ENCODE measurements at places on chromosomes 13 and 19.

- no peak for DNase-seq
These were observed 630 bp downstream of the COQ8B start for GRCh38 chr19:40716031-40716481.

- DNase-seq: no peak
These were observed 2210.2 kb upstream of the PCDH20 start for GRCh38 chr13:63625869-63626268.

GRCh38 chr13:41859565-41859964, 101.3 kb downstream of the VWA8 start:
- DNase-seq: no peak

GRCh38 chr19:44745341-44745831, 3.1 kb upstream of the BCL3 start:
- no peak for DNase-seq

- no peak for DNase-seq
These were observed 281.1 kb downstream of the DNAJC15 start for GRCh38 chr13:43304449-43304848.

DNA sequence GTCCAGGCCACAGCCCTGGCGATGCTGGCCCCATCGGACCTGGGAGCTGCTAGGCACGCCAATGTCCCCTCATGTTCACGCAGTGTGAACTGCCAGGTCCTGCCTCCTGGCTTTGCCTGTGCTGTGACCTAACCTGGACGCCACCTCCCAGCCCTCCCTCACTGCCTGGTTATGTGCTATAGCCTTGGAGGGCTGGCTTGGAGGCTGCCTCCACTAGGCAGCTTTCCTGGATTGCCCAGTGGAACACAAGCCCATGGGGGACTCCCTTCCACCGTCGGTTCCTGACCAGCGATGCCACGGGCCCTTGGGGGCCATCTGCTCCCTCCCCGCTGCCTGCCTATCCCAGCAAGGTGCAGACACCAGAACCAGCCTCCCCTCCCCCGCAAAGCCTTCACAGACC, 15.2 kb upstream of the UQCR11 start:
- no peak for DNase-seq

DNA sequence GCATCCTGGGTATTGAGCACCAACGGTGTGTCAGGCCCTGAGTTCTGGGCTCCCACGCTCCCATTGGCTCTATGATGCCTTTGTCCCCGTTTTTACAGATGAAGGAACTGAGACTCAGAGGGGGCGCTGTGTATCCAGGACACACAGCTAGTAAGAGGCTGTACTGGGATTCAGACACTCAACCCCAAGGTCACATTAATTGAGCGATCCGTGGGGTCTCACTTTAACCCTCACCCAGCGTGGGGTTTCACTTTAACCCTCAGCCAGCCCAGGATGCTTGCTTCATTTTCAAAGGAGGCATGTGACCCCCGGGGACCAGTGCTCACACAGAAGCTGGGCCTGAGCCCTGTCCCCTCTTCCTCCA, 42.6 kb downstream of the CYP4F22 start:
- DNase-seq: no peak

GRCh38 chr13:32136716-32137115, 105.1 kb downstream of the FRY start:
- peak; percentile 48 for DNase-seq

- no peak for DNase-seq
These were observed 5.8 kb downstream of the LSR start for GRCh38 chr19:35254341-35255297.

- no peak for DNase-seq
These were observed 83.9 kb upstream of the SPATA13 start for GRCh38 chr13:24076636-24077035.

DNA sequence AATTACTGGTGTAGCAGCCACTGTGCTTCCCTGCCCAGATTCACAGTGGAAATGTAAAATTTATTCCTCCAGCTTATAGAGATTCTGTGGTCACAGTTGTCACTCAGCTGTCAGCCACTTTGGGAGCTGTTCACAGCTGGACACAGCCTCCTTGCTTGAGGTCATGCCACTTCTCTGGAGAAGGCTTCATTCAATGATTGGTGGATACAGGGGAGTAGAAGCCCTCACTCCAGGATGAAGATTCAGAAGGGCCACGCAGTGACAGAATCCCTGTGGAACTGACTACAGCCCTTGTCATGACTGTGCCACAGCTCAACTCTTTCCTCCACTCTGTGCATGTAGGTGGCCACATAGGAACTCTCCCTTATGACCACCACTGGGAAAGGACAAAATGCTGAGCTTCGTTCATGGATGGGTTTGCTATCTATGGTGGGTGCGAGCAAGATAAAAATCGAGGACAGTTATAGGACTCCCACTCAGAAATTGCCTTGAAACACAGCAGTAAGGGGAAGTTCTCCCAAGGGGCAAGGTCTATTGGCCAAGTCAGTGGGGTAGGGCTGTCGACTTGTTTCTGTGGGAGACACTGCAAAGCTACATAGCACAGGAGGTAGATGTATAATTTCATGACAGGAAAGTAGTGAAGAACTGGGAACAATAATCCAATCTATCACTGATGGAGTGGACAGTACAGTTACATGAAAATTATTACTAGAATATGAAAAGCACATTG, 98.7 kb downstream of the CCNA1 start:
- DNase-seq: no peak

GRCh38 chr19:14107581-14108461, 9.7 kb downstream of the PRKACA start:
- no peak for DNase-seq

DNA sequence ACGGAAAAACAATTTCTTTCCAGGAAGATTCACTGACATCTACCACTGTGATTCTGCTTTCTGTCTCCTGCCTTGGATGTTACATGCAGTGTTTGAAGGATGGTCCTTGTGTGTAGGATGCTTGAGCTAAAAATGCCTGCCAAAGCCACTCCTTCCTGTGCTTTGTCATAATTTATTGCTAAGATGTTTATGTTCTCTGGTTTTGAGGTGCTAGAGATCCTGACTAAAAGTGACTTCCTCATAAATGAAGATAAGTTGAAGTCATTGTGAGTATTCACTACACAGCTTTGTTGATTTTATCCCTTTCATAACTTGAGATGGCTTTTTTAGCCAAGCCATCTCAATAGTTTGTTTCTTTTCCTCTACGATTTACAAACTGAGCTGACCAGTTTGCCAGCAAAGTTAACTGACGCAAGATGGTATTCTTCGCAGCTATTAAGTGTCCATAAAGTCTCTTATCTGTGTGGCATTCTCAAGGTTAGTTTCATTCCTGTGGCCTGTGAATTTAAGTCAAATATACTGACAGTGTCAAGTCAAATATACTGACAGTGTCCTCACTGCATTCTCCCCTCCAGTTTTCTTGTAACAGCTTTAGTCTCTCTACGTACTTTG, 15.7 kb upstream of the FBXL3 start:
- no peak for DNase-seq

DNA sequence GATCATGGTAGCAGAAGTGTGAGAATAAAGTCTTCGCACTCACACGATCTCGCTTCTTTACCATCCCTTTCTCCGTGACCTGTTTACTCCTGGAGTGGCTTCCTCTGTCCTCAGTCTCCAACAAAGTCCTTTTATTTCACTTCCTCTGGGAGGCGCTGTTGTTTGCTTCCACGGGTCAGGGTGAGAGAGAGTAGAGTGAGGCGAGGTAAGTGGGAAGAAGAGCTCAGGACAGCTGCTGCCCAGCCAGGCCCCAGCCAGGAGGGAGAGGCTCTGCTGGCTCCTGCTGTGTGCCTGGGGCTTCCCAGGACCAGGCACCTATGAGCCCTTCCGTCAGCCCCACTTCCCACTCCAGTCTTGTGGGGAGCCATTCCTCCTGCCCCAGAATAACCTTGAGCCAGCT, 242.1 kb downstream of the FGF9 start:
- peak; percentile 45 for DNase-seq

DNA sequence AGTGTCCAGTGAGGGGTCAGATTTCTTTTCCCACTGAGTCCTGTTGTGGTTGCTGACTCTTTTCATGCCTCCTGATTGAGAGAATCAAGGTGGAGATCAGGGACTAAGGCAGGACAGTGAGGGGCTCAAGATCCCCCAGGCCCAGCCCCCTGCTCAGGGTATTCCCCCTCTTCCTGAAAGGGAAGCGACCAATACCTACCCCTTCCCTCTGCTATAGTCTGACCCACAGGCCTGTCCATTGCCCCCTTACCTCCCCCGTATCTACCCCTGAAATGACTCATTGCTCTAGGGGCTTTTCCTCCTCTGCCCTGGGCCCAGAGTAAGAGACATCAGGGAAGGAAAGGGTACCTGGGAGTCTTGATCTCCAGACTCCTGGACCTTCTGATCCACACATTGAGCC, 1320.5 kb downstream of the UQCRFS1 start:
- DNase-seq: no peak

DNA sequence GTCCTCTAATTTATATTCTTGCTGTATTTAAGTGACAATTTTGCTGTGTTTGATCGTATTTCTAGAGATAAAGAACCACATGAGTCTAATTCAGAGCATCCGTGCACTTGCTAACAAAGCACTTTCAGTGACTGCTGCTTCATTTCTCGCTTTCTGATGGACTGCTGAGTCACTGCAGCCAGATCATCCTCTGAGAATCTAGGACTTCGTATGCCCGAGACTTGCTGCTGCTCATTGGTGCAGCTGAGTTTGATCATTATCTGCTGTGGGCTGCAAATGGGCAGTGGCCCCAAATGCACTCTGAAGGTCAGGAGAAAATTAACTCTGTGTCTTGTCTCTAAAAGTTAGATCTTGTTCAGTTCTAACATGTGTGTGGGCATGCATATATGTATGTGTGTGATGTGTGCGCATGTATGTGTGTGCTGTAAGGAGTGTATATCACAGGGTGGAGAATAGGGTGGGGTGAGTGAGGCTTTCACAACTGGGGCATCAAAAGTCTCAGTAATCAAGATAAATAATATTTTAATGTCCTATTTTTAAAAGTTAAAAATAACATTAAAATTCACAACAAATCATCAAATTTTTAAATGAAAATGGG, 342.6 kb downstream of the MTUS2 start:
- no peak for DNase-seq

DNA sequence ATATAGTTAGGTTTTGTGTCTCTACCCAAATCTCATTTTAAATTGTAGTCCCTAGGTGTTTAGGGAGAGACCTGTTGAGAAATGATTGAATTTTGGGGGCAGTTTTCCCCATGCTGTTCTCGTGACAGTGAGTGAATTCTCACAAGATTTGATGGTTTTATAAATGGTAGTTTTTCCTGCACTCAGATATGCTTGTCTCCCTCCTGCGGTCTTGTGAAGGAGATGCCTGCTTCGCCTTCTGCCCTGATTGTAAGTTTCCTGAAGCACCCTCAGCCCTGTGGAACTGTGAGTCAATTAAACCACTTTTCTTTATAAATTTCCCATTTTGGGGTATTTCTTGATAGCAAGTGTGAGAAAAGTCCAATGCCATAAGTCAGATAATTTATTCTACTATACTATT, 1977.5 kb upstream of the PCDH20 start:
- DNase-seq: no peak

GRCh38 chr13:97018029-97018819, 23.9 kb upstream of the OXGR1 start:
- no peak for DNase-seq

- DNase-seq: no peak
These were observed 10.4 kb upstream of the LCP1 start for GRCh38 chr13:46192412-46192811.

GRCh38 chr19:7595466-7596133, at the start of gene CAMSAP3:
Gene CAMSAP3, plus strand, starts transcription at chr19:7595863. Its CDS starts 140 bp downstream, at chr19:7596003.
- peak; percentile 79 for DNase-seq

GRCh38 chr13:38418286-38418685, 68.6 kb downstream of the UFM1 start:
- no peak for DNase-seq

GRCh38 chr19:10141973-10142372, 22.3 kb upstream of the EIF3G start:
- DNase-seq: no peak
